ENCODE measurements at places on chromosomes 16 and 17.

DNA sequence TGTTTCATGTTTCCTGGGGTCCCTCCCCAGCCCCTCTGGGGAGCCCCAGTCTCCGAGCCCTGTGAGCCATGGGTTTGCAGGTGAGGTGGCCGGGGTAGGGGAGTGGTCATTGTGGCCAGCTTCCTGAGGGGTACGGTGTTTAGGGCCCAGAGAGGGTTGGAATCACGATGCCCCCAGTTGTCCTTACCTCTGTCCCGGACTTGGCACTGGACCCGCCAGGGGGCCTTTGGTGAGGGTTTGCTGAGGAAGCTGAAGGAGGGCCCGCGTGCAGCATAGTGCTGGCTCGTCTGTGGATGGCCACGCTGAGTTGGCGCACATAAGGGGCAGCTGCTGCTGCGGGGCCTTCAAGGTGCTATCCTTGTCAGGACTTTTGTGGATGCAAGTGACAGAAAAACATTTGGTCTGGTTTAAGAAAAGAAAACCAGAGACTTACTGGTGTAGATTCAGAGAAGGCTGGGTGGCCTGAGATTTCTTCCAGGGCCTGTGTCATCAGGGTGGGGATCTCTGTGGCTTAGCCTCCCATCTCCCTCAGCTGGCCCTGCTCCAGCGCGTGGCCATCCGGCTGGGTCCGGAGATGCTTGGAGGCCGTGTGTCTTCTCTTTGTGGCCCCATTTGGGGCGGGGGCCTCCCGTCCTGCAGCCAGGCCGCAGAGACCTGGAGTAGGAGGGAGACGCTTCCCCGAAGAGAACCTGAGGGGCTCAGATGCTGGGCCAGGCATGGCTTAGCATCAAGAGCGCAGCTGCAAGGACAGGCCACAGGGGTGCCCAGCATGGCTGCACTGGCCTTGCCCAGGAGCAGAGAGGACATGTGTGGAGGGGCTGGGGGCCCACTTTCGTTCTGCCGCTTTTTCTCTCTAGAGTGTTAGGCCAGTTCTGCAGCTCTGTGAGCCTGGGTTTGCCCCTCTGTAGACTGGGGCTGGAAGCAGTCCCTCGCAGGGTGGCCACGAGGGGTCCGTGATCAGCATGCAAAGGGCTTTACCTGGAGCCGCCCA is 33.7 kb upstream of the NUDT16L1 start:
- no peak for DNase-seq

DNA sequence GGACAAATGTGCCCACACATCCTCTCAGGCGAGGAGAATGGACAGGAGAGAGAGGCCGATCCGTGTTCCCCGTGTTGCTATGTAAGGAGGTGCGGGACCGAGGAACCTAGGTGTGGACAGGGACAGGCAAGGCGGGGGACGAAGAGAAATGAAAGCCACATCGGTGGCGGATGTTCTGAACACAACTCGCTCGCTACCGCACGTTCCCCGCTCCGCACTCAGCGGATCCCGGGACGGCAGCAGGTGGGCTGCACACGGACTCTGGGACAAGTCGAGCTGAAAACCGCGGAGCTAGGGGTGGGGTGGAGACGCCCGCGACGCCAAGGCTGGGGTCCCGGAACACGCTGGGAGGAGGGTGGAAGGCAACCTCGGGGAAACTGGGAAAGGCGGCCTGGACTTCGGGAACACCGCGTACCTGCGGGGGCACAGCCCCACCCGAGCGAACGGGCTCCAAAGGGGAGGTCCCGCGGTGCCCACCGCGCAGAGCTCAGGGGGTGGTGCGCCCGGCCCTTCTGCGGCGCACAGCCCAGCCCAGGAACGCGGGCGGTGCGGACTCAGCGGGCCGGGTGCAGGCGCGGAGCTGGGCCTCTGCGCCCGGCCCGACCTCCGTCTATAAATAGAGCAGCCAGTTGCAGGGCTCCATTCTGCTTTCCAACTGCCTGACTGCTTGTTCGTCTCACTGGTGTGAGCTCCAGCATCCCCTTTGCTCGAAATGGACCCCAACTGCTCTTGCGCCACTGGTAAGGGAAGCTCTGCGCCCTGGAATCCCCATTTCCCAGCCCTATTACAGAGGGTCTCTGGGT is at the start of gene MT1E:
TSS of gene MT1E (plus strand) at position 642 of the 803 bp plus-strand sequence. CDS start at position 713, 71 bp downstream.
- DNase-seq, result peak; percentile 66

- DNase-seq, result peak; percentile 72
These were observed 2.7 kb upstream of the MLLT6 start for GRCh38 chr17:38702166-38702915.

GRCh38 chr16:53067675-53068074 is 12.9 kb downstream of the CHD9 start:
- no peak for DNase-seq

- peak; percentile 54 for DNase-seq
These were observed 14.0 kb downstream of the UBALD2 start for GRCh38 chr17:76278952-76279741.

DNA sequence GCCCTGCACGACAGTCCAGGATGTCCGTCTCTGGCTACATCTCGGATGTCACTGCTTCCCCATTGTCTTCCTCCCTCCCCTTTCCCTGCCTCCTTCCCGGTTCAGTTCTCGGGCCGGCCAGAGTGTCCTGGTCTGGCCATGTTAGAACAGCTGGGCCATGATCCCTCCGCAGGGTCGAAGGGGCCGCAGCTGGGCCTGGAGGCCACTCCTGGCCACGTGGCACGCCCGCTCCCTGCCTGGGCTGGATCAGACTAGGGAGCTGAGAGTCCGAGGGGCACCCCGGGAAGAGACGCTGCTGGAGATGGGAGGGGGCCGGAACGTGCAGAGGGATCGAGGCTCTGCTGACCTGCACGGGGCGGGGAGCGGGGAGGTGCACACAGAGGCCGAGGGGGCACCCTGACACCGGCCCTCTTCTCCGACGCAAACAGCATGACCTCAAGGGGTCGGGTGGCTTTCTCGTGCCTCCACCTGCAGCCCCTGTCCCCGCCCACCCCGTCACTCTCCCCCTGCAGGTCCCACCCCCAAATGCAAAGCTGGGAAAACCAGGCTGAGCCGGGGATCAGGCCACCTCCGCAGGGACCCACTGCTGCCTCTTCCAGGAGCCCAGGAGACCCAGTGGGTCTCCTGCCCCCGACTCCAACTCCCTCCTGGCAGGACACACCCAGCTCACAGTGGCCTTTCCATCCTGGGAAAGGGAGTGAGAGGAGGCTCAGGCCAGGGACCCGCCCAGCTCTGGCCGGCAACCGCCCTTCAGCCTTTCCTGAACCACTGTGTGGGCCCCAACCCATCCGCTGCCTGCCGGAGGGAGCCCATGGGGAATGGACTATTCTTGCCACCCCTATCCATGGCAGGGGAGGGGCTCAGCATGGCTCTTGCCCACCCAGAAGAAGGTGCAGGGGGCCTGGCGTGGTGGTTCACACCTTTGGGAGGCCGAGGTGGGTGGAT is 38.5 kb downstream of the CTU2 start:
- DNase-seq, result no peak

DNA sequence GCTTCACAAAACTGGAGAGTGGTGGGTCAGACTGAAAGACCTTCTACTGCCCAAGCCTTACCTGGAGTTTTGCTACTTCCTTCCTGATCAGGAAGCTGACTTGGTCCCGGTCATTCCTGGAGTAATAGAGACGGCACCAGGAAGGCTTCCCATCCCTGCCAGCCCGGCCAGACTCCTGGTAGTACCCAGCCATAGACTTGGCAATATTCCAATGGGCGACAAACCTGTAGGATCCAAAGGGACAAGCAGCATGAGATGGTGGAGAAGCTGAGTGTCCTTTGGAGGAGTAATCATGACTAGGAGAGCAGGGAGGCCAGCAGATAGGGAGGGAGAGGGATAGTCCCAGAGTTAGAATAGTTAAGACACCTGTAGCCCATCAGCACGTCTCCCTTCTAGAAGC is 8.7 kb downstream of the RECQL5 start:
- no peak for DNase-seq

- DNase-seq, result no peak
These were observed 17.6 kb downstream of the ZSWIM7 start for GRCh38 chr17:15981646-15982580.

GRCh38 chr16:79098907-79099306 is 501.6 kb downstream of the MAF start:
- DNase-seq, result no peak

GRCh38 chr17:57554826-57555635 is 190.1 kb downstream of the CCDC182 start:
- DNase-seq, result no peak

DNA sequence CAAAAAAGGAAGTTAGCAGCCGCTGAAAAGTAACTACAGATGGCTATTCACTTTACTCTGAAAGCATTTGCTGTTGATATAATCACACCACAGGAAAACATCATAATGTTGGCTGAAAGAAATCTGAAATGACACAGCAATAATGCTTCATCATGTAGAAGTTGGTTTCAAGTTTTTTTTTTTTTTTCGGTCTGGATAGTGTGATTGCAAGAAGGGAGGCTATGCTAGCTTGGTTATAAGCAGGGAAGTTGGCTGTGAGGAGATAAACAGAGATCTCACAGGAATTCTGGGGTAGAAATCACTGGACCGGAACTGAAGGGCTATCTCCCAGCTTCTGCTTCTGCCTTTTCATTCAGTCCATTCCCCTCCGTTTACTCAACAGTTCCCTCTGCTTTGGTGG is 57.9 kb downstream of the MYO1D start:
- DNase-seq, result no peak

DNA sequence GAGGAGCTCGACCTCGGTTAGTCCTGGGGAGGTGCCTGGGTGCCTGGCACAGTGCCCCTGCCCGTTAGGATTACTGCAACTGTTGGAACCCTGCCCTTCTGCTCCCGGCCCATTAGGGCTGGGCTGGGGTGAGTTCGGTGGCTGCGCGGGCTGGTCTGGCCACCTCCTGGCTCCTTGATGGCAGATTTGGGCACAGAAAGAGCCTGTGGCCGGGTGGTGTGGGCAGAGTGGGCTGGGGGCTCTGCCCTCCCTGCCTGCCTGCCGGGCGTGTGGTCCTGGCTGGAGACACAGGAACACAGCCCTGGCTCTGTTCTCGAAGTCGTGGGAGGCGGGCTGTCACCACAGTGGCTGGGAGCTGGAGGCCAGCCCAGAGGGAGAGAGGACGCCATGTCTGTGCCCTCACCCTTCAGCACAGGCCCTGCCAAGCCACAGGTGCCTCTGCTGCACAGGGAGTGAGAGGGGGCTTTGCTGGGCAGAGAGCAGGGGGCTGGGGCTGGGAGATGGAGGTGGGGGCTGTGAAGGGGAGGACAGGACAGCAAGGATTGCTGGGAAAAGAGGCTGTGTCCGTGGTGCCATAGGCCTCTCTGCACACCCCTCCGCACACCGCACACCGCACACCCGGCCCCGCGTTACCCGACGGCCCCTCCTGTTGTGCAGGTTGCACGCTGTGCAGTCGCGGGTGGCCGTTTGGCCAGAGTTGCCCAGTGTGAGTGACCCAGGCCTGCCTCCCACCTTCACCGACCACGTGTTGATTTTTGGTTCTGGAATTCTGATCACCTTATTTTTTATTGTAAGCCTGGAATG is 236.6 kb upstream of the GSE1 start:
- no peak for DNase-seq

DNA sequence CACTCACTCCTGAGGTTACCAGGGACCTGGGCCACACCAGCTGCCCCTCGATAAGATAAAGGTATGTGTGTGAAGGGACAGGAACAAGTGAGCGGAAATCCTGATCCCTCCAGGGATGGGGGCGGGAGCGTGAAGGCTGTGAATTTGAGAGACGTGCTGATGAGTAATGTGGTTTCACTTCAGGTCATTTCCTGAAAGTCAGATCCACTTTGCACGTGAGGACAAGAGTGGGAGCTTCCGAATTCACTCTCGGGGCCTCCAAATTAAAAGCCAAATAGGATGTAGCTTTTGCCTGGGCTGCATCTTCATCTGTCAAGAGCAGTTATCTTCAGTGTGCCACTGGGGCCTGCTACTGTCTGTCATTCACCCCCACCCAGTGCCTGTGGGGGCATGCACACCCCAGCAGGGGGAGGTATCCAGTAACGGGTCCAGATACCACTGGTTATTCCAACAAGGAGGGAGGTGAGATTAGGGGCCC is 87.4 kb upstream of the LHX1 start:
- DNase-seq, result no peak

GRCh38 chr17:76447931-76448652 is 4.9 kb downstream of the UBE2O start:
- no peak for DNase-seq

GRCh38 chr17:70786081-70786480 is 616.7 kb downstream of the KCNJ2 start:
- no peak for DNase-seq

GRCh38 chr16:72068930-72069329 is 5.9 kb downstream of the HPR start:
- DNase-seq, result no peak

DNA sequence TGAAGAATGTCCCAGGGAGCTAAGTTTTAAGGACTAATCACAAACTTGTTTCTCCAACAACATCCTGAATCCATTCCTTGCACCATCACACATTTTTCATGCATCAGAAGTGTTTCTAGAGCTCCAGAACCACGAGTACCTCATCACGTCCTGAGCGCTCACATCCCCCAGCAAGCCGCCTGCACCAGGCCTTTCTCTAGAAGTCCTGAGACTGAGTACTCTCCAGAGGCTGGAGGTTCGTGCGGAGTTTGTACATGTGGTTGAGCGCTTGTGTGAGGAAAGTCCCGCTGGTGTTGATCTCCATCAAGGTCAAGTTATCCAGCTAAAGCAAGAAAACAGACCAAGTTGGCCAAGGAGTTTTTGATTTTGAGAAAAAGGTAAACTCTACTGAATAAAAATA is 10.7 kb downstream of the GINS2 start:
- DNase-seq, result no peak

DNA sequence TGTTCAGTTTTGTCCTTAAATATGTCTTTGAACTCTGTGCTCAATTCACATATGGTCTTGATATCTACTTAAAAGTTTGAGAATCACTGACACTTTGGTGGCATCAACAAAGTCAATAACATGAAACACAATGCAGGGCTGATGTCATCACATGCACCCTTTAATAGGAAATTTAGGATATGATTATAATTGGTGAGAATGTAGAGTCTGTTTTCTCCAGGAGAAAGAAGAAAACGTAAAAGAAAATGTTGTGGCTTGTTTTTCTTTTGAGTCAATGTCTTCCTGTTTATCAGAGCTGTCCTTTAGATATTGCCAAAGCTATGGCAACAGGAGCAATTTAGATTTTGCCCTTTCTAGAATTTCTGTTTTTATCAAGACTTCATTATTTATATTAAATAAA is 396.9 kb downstream of the CDH13 start:
- DNase-seq, result no peak

DNA sequence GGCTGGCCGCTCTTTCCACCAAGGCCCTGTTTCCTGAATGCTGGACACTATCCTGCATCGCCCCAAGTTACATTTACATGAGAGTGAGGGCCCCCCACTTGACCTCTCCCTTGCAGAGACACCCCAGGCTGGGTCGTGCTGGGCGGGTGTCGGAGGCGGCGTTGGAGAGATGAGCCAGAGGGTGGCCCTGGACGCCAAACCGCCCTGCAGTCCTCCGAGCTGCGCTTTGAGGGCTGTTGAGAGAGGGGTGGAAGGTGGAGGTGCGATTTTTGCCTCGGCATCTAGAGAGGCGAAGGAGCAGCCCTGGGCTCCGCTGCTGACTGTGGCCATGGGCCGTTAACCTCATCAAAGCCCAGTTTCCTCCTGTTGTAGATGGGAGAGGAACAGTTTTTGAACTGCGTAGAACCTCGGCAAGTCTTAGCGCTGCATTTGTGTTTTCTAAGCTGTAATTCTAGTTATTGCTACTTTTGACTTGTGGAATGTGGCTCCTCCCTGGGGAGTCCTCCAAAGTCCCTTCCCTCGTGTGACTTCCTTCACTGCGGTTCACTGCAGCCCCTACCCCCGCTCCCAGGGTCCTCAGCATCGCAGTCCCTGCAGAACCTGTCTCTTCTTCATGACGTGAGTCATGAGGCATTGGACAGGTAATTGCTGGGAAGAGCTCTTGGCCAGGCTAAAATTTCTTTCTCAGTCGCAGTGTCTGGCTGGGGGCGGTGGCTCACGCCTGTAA is 986 bp upstream of the ELOB start:
- DNase-seq, result no peak

All from NCI-H510A (cell line).